COR-L47 (cell line): ENCODE measurements at places on chromosomes 1 and 21.
A peak's percentile ranks its signal among the peaks of the same experiment; 100 is the strongest.

DNA sequence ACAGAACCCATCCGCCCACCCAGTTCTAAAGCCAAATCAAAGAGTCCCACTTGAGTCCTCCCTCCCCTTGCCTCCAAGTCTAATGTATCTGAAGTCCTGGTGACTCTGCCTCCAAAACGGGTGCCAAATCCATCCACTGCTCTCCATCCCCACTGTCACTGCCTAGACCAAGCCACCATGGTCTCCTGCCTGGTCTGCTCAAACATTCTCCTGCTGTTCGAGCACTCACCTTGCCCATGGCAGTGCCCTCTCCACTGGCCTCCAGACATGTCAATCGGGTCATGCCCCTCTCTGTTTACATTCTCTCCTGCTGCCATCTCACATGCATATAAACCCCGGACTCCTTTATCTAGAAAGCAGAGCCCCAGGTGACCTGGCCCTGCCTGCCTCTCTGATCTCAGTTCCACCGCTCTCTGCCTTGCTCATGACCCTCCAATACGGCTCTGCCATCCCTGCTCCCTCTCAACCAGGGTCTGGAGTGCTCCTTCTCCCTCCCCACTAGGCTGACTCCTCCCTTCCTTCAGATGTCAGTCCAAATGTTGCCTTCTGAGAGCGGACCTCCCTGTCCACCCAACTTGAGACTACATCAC lies 32.1 kb upstream of the MX1 start:
- DNase-seq: no peak

- no peak for DNase-seq
Observed at GRCh38 chr1:156772728-156773497, 5.6 kb downstream of the PRCC start.

DNA sequence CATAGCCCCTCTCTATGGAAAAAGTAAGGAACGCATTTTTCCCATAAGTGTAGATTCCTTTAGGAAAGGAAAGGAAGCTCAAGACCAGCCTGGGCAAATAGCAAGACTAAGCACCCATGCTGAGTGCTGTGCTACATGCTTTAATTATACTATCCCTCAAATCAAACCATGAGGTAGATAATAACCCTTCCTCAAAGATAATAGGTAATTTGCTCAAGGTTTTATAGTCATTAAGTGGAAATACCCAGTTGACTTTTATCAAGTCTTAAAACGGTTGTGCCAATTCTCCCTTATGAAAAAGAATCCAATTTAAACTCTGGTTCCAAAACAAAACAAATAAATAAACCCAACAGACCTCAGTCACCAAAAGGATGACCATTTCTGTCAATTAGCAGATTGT lies 3.4 kb downstream of the KIAA0319L start:
- no peak for DNase-seq

GRCh38 chr1:91066538-91066937 lies 44.7 kb upstream of the ZNF644 start:
- DNase-seq: no peak

- no peak for DNase-seq
Observed at GRCh38 chr1:43521078-43521477, 9.6 kb upstream of the PTPRF start.

- peak; percentile 55 for DNase-seq
Observed at GRCh38 chr1:65114322-65114721, 33.7 kb upstream of the AK4 start.

DNA sequence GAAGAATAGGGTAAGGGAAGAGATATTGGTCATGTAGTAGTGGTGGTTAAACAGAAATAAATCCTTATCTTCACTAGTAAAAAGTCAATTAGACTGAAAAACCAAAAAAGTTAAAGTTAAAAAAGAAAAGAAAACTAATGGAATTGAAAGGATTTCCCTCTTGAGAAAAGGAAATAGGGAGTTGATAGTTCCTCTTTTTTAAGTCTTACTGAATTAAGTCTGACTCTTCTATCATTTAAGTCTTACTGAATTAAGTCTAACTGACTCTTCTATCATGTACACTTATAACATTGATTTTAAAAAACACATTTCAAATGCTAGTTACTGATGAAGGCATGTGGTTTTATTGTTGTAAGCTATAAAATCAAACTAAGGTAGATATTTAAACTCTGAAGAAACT lies 49.5 kb upstream of the TENT5C start:
- DNase-seq: no peak

- DNase-seq: no peak
Observed at GRCh38 chr21:17003763-17004373, 509.0 kb upstream of the CXADR start.

DNA sequence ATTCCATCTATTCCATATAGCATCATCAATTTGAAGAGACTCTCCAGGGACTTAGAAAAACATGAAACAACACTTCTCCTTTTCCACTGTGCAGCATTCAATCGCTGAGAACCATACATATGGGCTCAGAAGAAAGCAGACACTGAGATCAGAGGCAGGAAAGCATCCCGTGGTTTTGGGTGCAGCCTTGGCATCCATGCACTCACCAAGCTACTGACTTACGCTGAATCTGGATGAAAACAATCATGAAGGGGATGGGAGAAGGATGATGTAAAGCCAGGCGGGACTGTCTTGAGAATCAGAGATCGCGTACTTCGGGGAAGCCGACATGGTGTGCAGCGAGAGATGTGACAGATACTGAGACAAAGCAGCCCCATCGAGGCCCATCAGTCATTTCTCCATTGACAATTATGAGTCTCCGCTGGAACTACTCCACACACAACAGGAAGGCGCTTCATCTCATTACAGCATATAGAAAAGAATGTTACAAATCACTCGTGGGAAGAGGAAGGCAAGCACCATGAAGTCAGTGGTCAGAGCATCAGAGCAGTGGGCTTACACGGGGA lies 2.3 kb upstream of the TIAM1 start:
- no peak for DNase-seq

- no peak for DNase-seq
Observed at GRCh38 chr1:162265983-162266382, 110.7 kb downstream of the SPATA46 start.

GRCh38 chr1:223649222-223649621 lies 16.3 kb downstream of the CAPN8 start:
- no peak for DNase-seq

DNA sequence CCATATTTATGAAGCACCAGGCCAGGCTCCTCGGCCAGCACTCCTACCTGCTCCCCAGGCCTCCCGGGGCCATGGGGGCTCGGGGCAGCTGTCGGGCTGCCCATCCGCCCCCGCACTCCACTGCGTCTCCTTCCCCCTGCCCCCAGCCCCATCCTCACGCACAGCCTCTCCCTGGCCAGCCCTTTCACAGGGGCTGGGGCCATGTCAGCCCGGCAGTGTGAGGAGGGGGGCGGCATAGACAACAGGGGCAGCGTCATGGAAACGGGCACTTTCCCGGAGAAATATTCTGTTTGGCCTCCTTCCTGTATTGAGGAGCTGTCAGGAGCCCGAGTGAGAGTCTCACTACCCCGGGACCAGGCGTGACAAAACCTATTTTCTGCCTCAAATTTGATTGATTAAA lies 87.3 kb downstream of the CASZ1 start:
- DNase-seq: no peak

- DNase-seq: no peak
Observed at GRCh38 chr21:43686811-43687565, 27.6 kb downstream of the RRP1B start.

DNA sequence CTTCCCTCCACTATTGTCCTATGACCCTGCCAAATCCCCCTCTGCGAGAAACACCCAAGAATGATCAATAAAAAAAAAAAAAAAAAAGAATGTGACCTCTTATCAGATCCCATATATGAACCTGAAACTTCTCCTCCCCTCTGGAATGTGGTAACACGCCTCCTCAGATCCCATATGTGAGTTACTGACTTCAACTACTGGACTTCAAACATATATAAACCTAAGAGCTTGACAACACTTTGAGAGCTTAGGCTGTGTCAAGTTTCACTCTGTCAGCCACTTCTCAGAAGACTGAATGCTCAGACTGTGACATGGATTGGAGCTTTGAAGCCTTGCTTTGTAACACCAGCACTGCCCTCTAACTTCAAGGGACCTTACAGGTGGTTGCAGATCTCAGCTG lies 148.4 kb downstream of the COP1 start:
- no peak for DNase-seq

GRCh38 chr1:104878203-104878909 lies 1128.7 kb downstream of the AMY1C start:
- DNase-seq: no peak

- DNase-seq: no peak
Observed at GRCh38 chr1:226884116-226884625, 13.8 kb downstream of the PSEN2 start.

- peak; percentile 10 for DNase-seq
Observed at GRCh38 chr1:114956570-114956969, 73.1 kb upstream of the TSHB start.

DNA sequence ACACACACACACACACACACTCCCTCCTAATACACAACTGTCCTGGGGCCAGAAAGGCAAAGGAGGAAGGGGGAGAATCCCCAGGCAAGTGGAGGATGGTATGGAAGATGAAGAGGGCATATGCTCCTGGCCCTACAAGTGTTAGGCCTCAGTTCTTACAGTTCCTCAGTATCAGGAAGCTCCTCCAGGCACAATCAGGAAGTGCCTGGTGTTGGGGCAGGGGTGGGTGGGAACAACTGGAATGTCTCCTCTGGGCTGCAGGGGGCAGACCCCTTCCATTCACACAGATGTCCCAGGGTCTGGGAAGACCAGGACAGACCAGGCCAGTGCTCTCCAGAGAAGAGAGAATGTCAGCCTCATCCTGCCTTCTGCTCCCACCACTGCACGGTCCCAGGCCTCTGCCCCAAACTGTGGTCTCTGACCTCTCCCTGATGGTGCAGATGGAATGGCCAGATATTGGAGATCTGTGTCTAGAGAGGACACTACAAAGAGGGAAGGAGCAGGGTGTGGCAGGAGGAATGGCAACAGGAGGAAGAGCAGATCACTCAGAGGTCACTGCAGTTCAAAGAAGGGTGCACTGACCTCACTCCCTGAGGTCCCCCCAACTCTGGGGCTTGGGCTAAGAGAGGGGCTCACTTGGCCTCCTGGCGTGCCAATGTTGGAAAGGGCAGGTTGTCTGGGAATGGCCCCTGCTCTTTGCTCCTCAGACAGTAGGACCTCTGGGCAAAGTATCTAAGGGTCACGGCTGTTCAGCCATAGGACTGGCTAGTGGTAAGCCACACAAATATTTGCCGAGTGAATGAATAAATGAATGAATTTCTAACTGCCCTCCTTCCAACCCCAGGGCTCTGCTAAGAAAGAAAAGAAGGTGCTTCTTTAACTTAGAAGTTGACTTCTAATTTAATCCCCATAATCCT lies 2.5 kb upstream of the DENND2D start:
- no peak for DNase-seq

- DNase-seq: no peak
Observed at GRCh38 chr1:44531785-44532566, 126.9 kb downstream of the RNF220 start.

GRCh38 chr1:86779308-86780191 lies 75.2 kb downstream of the SH3GLB1 start:
- no peak for DNase-seq

- peak; percentile 90 for DNase-seq
Observed at GRCh38 chr1:94926915-94927404, at the start of gene CNN3. CNN3 (minus strand) TSS chr1:94927110; CDS start chr1:94926894, 216 bp downstream.

DNA sequence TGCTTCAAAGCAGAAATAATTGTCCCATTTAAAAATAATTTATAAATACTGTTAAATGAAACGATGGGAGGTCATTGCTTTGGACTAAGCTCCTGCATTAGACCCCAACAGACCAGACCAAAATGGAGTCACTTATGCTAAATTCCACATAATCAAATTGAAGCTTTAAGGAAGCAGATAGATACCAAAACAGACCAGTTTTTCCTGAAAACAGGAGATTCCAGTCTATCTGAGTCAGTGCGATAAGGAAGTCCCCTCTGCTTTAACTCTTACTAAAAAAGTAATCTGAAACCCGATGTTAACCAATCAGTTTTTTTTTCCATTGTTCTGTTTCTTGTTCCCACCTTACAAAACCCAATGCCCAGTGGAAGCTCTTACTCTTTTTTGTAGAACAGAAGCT lies 16.2 kb upstream of the DNASE2B start:
- DNase-seq: no peak

- DNase-seq: no peak
Observed at GRCh38 chr1:108686614-108687313, 5.3 kb upstream of the PRPF38B start.

DNA sequence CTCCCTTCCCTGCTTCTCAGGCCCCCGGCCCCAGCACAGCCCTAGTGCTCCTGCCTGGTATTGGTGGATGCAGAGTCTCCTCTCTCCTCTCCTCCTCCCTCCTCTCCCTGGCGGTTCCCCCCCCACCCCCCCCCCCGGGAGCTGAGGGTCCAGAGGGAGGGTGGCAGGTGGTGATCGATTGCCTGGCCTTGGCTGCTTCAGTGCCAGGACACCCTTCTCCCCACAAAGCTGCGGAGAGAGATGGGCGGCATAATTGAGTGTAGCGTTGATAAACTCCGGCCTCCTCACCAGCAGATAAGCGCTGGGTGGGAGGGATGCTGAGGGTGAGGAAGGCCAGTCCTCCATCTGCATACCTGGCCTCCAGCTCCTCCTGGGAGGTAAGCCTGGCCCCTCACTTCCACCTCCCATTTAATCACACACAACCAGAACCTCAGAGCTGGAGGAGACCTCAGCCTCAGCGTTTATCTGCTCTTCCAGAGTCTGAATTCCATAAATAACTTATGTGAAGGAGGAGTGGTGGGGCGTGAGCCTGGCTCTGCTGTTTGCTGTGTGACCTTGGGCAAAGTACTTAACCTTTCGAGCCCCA lies 60.8 kb downstream of the LRRN2 start:
- no peak for DNase-seq

DNA sequence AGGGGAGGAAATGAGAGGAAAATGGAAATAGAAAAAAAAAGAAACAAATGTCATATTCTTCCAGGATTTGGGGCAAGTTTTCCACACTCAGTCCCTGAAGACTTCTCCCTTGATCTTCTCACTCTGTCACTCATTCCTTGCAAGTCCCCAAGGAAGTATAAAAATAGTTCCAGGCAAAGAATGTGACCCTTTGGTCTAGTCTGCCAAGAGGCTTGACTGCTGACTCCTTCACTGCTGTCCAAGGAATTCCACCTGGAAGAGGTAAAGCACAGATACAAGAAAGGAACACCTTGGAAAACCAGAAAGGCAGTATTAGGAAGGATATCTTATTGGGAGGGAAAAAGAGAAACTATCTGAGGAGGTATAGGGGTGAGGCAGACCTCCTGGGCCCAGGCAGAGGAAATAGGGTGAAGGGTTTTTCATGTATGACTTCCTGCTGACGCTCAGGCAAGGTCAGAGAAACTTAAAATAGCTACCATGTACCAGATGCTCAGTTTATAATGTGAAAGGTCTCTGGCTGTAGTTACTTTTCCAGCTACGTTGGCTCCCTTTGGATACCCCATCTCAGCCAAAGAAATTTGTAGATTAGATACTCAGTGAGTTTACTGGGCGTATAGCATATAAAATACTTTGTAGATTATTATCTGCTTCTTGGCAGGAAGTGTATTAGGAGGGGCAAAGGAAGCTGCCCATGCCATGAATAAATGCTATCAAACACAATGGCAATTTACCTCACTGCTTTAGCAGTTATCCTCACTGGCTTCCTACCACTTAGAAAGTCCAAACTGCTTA lies 2.0 kb upstream of the GJA5 start:
- DNase-seq: no peak
